Activated naive CD4-positive, alpha-beta T cell treated with anti-CD3 and anti-CD28 coated beads, Interleukin-2, amount 50 U/mL, for 72 hours (primary cell): ENCODE measurements at places on chromosomes 6 and 20. TPM values are rescaled to one million over a fixed set of nuclear protein-coding genes. Genes with fewer than 3 reads are reported as not detected.

DNA sequence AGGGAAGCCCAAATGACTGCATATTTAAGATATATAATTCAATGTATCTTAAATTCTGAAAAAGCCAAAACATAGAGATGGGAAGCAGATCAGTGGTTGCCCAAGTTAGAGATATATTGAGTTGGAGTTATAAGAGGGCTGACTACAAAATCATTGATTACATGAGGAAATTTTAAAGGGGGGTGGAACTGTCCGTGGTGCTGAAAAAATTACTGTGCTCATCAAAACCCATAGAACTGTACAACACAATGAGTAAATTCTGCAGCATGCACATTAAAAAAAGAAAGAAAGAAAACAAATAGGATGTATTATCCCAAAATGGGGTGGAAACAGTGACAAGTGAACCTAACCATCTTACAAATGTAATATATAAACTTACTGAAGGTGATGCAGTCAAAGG is 100.9 kb downstream of the FUT9 start:
- no peak for DNase-seq

GRCh38 chr6:14178083-14178445 is 60.5 kb downstream of the CD83 start:
- DNase-seq: no peak

GRCh38 chr6:29666826-29667130 is 9.9 kb downstream of the MOG start:
- DNase-seq: no peak

Gene TRIM40
- total RNA-seq: 0.12 TPM

Gene SYNGAP1
- 71.7 TPM for total RNA-seq

Gene GRM1
- total RNA-seq: not detected

Gene SIRPB1
- 0.99 TPM for total RNA-seq
